ENCODE measurements at places on chromosomes 5 and 9. TPM values are rescaled to one million over a fixed set of nuclear protein-coding genes. Genes with fewer than 3 reads are reported as not detected.

DNA sequence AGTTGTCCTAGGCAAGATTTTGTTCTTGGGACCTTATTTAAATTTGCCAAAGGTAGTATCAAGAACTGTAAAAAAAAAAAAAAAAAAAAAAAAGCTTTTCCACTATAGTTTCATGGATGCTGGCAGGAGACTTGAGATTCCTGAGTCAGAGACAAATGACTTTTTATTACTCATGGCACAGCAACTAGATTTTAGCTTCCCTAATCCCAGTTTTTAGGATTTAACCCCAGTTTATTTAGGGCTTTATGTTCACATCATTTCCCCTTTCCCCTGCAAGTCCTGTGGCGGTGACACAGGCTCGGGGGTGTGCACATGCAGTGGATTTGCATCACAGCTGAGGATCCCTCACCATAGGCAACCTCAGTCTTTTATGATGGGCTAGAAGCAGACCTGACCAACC is 144.9 kb downstream of the GOLPH3 start:
- DNase-seq = no peak

GRCh38 chr9:36843964-36844363 is 190.1 kb downstream of the PAX5 start:
- no peak for DNase-seq

Gene ZNF454
- polyA plus RNA-seq = 5.8 TPM

Gene NR2F1-AS1
- polyA plus RNA-seq = 104 TPM

GRCh38 chr5:98428806-98429205 is 344.7 kb upstream of the RGMB start:
- DNase-seq = no peak

- no peak for DNase-seq
Observed at GRCh38 chr9:116812231-116813030, 125.3 kb downstream of the TRIM32 start.

Gene ANKRD18B
- polyA plus RNA-seq = 2.4 TPM

- DNase-seq = no peak
Observed at GRCh38 chr9:96086936-96087571, 211.6 kb downstream of the ERCC6L2 start.

DNA sequence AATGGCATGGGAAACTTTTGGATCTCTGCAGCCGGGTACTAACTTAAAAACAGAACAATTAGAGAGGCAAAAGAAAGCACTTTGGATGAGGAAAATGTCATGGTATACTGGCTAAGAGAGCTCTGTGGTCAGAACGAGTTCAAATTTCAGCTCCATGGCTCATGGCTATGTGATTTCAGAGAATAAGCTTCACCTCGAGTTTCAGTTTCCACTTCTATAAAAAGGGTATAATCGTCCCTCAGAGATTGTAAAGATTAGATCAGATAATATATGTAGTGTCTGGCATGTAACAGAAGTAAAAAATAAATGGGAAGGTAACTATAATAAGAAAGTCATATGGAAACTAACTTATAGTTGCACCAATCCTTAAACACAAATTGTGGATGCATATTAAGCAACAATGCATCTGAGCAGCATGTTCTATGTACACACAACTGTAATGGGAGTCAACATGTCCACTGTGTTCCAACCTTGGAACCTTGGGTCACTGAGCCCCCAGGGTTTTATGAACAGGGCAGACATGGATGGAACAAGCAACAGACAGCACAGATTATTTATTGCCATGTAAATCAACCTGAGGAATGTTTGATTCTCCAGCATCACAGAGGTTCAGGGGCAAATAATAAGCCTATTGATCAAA is 145.4 kb downstream of the MAPKAP1 start:
- no peak for DNase-seq

DNA sequence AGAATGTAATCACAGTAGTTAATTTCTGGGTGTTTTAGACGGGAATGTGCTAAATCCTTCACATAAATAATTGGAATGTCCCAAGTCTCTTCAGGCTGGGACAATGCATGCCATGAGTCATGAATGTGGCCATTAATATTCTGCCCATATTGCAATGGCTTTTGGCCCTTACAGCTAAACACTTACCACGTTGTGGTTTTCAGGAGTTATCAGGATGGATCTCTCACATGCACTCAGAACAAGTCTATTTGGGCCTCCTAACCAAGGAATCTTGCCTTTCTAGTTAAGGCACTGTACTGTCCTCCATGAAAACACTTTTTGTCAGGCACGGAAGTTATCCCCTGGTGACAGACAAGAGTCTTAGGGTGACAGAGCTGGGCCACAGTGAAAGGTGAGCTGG is 32.7 kb downstream of the PKD2L2 start:
- no peak for DNase-seq

Gene CKMT2
- polyA plus RNA-seq = 5.6 TPM

DNA sequence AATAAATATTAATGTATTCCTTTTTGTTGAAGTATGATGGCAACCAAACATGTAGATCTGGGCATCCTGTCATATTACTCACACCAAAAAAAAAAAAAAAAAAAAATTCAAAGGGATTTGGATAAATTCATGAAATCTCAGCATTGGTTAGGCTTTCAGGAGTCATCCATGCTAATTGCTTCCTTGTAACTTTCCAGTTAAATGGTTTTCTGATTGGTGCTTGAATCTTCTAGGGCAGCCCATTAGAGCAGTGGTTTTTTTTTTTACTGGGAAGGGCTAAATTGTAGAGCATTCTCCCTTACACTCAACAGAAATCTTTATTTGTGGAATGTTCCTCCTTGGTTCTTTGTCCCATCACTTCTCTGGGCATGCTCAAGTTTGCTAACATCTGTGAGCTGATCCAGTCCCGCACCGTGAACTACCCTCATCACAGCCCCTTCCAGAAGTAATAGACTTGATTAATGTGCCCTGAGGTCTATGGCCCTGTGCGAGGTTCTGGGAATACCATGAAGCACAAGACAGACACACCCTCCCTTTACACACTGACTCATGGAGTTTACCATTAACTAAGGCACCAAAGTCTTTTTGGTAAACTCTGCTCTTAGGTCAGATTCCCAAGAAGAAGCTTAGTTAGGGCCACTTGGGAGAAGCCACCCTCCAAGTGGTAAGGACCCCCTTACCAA is 56.0 kb downstream of the RGS3 start:
- no peak for DNase-seq

Gene LCN9
- not detected for polyA plus RNA-seq

GRCh38 chr9:113616621-113617496 is 153.3 kb downstream of the RGS3 start:
- DNase-seq = no peak

Gene FOXD4L6
- not detected for polyA plus RNA-seq

Gene GRXCR2
- polyA plus RNA-seq = not detected

Gene FOXE1
- not detected for polyA plus RNA-seq

- DNase-seq = no peak
Observed at GRCh38 chr5:65825408-65826328, 100.7 kb upstream of the ERBIN start.

GRCh38 chr5:96483878-96484277 is 50.8 kb upstream of the PCSK1 start:
- peak; percentile 2 for DNase-seq

Gene GPR151
- polyA plus RNA-seq = not detected

Gene PPP1R2B
- not detected for polyA plus RNA-seq

DNA sequence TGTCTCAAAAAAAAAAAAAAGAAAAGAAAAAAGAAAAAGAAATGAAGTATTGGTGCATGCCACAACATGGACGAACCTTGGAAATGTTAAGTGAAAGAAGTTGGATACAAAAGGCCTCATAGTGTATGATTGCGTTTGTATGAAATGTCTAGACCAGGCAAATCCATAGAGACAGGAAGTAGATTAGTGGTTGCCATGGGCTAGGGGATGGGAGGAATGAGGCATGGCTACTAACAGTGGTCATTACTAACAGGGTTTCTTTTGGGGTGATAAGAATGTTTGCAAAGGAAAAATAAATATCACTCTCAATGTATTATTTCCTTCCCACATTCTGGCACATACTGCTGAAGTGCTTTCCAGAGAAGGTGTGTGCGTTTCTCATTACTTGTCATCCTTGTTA is 44.1 kb downstream of the UGCG start:
- no peak for DNase-seq

Gene SPINK6
- not detected for polyA plus RNA-seq

DNA sequence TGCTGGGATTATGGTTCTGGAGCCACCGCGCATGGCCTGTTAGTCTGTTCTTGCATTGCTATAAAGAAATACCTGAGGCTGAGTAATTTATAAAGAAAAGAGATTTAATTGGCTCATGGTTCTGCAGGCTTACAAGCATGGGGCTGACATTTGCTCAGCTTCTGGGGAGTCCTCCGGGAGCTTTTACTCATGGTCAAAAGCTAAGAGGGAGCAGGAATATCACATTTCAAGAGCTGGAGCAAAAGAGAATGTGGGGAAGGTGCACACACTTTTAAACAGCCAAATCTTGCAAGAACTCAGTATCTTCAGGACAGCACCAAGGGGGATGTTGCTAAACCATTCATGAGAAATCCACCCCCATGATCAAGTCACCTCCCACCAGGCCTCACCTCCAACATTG is 12.1 kb downstream of the JAK2 start:
- DNase-seq = no peak
